ENCODE measurements at places on chromosomes 1 and 21.

DNA sequence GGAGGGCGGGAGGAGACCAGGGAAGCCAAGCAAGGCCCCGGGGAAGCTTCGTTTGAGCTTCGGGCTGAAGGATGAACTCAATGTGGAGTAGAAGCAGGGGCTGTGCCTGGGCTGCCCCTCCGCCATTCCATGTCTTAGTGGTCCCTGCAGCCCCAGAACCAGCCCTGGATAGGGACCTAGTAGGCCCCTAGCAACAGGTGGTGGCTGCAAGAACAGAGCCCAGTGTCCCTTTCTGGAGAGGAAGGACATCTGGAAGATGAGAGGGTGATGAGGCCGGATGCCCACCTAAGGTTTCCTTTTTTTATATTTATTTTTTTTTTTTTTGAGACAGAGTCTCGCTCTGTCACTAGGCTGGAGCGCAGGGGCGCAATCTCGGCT, 27.2 kb downstream of the ECE1 start:
- DNase-seq: no peak

DNA sequence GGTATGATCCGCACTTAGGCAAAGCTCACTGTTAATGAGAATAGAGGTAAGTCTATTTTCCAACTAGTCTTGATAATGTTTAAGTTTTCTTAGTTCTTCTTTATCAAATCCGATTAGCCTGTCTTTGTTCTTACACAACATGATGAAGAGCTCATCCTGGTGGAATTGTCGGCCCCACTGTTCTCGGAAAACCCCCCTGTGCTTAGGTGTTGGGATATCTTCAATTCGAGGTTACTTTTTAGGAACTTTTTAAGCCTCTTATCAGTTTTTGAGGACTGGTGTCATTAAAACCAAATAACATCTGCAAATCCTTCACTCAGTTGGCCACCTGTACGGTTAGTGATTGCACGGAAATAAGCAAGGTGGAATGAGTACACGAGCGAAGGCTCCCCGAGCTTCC, 60.7 kb upstream of the KIF26B start:
- no peak for DNase-seq

DNA sequence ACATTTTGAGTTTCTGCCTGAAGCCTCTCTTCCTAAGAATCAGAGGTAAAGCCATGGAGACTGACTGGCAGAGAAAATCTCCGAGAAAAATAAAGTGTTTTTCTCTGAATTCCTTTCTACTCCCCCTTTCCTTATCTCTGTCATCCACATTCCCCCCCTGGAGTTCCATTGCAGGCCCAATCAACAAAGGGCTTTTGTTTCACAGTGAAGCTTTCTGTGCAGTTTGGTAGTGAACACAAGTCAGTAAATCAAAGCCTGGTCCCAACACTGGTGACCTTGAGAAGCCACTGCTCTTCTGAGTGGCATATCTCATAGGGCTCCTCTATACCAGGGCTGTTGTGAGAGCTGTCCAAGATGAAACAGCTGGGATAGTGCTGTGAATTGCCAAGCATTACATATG, 228.4 kb downstream of the SEC16B start:
- no peak for DNase-seq

DNA sequence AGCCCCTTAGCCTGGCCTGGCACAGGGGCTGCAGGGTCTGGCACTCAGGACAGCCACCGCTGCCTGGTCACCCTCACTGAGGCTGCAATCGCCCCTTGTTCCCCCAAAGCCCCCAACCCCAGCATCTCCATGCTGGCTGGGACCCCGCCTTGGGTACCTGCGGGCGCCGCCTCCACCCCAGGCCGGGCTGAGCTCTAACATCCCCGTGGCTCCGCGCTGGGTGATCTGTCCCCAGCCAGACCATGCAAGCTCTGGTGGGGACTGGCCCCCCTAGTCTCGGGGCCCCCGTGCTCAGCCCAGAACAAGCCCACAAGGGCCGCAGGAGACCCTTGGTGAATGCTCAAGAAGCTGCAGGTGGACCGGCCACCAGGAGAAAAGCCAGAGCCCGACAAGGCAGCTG, 62.4 kb downstream of the MEGF6 start:
- DNase-seq: no peak

- DNase-seq: peak; percentile 9
Measured at GRCh38 chr1:14980621-14981218, 172.8 kb upstream of the TMEM51 start.

DNA sequence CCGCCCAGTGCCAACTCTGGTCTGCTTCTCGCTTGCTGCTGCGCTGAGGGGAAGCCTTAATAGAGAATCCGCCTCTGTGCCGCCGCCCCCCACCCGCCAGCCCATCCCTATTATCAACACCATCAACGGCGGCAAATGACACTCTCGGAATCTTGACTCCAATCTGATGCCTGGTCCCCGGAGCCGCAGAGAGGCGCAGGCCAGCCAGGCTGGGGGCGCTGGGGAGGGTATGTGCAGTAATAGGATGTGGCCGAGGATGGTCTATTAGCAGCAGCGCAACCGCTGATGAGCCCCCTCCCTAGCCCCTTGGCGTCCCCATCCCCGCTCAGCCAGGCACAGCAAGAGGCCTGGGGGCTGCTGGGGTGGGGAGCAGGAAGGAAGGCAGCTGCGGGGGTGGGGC, 15.1 kb upstream of the DMBX1 start:
- no peak for DNase-seq

DNA sequence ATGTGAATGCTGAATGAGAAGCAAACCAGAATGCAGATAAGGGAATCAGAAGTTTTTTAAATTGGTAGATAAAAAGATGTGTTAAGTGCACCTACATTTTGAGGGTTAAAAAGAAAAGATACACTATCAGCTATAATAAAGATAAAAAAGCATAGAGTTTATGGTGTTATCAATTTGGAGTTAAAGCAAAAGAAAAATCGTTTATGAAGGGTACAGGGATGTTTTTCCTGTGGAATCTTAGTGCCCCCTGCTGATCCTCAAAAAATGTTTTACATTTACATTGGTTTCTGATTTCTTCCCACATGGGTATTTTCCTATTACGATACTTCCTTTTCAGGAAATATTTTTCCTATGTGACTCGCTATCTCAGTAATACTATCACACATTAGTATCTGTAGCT, 293.5 kb downstream of the MRPL39 start:
- no peak for DNase-seq

DNA sequence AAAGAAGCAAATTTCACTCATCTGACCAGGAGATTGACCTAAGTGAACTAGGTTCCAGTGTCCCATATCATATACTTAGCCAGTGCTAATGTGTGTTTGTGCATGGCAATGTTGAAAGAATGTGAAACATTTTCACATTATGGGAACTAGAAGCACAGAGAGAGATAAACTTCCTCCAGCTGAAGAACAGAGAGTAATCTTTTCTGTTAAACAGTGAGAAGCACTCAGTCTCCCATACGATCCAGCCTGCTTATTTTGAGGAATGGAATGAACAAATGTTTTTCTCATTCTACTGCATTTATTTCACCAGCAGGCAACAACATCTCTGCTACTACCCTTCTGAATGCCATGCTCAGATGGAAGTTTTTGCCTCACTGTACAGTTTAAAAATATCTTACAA, 170.5 kb downstream of the TTLL7 start:
- DNase-seq: no peak

DNA sequence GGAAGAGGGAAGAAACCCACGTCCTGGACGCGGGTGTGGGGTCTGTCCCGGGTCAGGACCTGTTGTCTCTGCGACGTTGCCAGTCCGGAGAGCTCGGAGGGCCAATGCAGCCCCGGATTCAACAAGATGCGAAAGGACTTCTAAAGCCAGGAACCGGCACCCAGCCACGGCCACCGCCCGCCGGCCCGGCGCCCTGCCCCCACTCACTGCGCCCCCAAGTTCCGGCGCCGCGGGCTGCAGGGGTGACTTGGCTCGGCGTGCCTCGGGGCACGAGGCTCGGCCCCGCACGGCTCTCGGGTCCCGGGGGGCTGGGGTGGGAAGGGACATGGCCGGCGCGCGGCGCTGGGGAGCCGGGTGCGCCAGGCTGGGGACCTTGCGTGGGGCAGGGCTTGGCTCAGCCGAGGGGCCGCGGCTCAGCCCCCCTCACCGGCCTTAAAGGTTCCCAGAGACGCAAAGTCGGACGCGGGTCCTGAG, 51.8 kb upstream of the H6PD start:
- DNase-seq: no peak

DNA sequence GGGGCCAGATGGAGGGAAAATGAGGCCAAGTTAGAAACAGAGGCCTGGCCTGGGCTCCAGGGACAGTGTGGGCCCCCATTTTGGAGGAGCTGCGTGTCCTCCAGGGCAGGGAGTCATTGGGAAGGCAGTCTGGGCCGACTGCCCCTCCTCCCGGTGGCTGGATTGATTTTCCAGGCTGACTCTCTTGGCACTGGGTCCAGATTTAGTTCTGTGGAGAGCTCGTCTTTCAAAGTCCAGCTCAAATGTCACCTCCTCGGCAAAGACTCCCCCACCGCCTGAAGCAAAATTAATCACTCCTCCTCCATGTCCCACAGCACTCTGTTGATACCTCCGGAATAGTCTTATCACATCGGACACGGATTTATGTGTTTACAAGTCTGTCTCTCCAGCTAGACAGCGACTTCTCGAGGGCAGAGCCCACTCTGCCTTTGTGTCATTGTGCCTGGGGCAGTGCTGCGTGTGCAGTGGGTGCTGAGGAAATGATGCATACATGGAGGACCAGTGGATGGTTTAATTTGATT, 175.1 kb downstream of the CAMTA1 start:
- no peak for DNase-seq

GRCh38 chr1:2481885-2482284, 5.8 kb downstream of the PLCH2 start:
- DNase-seq: no peak

GRCh38 chr1:226967665-226968064, 27.6 kb downstream of the COQ8A start:
- no peak for DNase-seq

GRCh38 chr1:88655685-88656299, 28.3 kb upstream of the PKN2 start:
- DNase-seq: no peak

- DNase-seq: no peak
Measured at GRCh38 chr1:201013991-201014815, 9.3 kb downstream of the KIF21B start.

- no peak for DNase-seq
Measured at GRCh38 chr21:43362321-43362791, 64.6 kb downstream of the SIK1 start.

DNA sequence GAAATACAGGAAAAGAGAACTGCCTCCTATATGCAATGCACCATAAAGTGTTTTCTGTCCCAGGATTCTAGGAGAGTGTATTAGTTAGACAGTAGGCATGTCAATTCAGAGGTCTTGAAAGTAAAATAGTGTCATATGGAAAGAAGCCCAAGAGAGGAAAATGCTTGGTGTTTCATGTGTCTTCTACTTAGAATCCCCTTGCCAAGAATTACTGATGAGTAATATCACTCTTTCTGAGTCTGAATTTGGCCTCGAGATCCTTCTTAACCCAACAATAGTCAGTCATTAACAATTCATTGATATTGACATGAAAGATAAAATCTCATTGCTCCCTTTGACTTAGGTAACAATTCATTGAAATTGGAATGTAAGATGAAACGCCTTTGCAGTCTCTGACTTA, 972.2 kb downstream of the TTLL7 start:
- no peak for DNase-seq

DNA sequence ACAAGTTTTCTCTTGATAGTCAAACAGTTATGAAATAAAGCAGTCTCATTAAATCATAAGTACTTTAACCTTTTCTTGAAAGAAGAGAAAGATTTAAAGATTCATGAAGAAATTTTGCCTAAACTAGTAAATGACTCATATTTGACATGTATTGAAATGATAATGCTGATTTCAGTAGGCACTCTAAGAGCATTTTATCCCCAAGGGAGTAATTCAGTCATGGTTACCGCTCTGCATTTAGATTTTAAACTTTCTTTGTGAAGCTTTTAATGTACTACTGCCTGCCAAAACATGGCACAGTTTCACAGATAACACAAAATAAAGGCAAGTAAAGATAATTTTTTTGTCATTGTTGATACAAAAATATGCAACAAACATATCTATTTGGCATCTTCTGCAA, 6.8 kb downstream of the USH2A start:
- no peak for DNase-seq

- no peak for DNase-seq
Measured at GRCh38 chr1:85118751-85119150, 70.5 kb upstream of the MCOLN3 start.

GRCh38 chr1:5519366-5520135, 472.7 kb downstream of the NPHP4 start:
- no peak for DNase-seq

DNA sequence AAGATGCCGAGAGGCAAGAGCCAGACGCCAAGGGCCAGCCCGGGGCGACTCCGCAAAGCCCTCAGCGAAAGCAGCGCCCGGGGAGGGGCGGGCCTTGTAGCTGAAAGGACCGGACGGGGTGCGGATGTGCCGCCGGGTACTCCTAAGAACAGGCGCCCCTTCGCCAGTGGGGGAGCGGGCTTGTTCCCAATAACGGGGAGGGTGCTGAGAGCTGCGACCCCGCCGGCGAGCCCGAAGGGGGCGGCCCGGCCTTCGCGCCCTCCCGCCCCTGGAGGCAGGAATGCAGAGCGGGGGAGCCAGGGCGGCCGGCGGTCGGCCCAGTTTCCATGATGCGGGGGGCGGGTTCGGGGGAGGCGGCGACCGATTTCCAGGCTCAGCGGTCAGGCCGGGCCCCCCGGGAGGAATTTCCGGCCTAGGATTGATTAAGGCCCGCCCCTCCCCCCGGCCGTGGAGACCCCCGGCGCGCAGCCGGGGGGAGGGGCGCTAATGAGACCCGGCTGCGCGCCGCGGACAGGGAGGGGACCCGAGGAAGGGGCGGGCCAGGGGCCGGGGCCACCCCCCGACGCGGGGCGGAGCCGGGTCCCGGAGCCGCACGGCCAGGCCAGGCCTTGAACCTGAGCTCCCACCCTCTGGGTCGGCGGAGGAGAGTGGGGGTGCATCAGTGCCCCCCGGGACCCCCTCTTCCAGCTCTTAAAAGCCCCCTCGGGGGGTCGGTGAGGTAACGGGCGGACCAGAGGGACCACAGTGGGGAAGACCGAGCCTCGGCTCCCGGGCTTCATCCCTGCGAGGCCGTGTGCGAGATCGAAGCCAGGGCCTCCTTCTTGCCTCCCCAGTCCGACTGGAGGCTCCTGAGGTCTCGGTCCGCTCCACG, 898 bp upstream of the TMEM200B start:
- DNase-seq: peak; percentile 37

GRCh38 chr21:28282833-28283232, 709.8 kb downstream of the LTN1 start:
- no peak for DNase-seq

DNA sequence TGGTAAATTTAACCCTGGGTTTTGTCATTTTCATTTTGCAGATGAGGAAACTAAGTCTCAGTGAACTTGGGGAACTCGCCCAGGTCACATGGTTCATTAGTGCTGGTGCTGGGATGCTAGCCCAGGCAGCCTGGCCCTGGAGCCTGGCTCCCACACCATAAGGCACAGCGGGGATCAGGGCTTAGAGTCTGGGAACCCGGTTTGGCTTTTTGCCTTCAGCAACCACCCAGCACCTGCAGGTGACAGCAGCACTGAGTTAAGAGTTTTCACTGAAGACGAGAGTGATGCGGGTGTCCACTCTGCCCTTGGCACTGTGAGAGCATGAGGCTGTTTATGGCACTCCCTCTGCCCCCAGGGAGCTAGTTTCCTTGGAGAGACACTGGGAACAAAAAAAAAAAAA, 18.4 kb upstream of the CD101 start:
- DNase-seq: no peak

- no peak for DNase-seq
Measured at GRCh38 chr1:62781841-62782543, 1.9 kb upstream of the ATG4C start.
